ENCODE measurements at places on chromosomes 6 and 20.

DNA sequence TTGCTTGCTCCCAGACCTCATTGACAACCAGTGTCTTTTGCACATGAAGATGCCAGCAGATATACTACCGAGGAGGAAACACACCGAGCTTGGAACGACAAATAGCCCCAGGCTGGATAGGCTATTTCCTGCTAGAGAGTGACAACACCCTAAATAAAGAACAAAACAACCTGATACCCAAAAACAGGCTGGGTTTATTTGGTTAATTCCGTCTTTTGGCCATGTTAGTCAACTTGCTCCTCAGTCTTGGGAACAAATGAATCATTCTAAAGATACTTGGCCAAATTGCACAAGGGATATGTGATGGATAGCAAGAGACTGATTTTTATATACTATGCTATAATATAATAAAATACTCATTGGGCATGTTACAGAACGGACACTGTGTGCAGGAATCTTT lies 11.5 kb upstream of the MUC22 start:
- no peak for DNase-seq

- peak; percentile 53 for DNase-seq
Measured at GRCh38 chr6:150004101-150004782, 21.1 kb downstream of the RAET1L start.

GRCh38 chr20:2604506-2604835 lies 48.0 kb upstream of the NOP56 start:
- no peak for DNase-seq

DNA sequence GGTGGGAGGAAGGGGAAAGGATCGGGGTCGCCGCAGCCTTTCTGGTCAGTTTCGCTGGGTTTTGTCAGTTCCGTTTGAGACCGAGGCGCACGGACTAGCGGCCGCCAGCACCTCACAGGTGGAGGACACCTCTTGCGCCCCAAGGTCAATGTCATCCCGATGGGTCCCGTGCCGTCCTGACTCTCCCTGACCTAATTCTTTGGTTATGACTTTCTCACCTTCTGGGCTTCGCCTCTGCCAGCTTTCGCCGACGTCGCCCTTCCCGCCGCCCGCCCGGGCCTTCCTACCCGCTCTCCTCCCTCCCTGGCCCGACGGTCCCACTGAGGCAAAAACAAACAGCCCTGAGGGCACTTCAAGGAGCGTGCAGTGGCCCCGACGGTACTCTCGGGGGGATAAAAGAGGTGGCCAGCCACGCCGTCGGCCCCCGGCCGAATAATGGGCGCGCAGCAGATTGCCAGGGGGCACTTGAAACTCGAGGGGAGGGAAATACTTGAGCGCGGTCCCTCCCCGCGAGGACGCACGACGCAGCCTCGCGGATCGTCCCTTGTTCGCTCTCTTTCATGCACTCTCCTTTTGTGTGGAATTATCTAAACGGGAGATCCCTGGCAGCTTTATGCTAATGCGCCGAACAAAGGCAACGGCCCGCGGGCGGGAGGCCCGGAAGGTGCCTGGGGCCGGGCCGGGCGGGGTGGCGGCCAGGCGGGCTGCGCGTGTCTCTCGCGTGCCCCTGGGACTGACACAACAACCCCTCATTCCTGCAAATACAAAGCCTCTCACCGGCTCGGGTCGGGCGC lies 3.9 kb upstream of the INSM1 start:
- no peak for DNase-seq

DNA sequence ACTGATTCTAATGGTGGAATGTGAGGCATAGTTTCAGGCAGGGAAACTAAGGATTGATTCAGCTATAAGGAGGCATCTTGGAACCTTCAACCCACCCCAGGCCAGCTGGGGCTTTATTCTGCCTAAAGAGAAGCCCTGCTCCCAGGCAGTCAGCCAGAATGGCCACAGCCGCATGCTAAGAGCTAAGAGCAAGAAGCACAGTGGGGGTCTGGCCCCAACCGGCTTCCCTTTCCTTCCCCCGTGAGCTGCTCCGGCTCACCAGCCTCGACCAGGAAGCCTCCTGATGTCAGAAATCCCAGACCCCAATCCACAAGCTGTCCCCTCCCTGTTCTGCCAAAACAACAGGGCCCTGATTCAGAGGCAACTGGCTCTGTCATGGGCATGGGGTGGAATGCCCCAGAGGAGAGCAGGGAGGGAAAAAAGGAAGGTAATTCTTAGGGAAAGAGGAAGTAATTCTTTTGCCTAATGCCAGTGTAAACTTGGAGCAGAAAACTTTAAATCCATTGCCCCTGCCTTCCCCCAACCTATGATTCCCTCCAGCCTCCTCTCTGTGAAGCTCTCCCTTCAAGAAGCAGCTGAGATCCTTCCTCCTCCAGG lies 6.9 kb downstream of the GRM4 start:
- DNase-seq: no peak

DNA sequence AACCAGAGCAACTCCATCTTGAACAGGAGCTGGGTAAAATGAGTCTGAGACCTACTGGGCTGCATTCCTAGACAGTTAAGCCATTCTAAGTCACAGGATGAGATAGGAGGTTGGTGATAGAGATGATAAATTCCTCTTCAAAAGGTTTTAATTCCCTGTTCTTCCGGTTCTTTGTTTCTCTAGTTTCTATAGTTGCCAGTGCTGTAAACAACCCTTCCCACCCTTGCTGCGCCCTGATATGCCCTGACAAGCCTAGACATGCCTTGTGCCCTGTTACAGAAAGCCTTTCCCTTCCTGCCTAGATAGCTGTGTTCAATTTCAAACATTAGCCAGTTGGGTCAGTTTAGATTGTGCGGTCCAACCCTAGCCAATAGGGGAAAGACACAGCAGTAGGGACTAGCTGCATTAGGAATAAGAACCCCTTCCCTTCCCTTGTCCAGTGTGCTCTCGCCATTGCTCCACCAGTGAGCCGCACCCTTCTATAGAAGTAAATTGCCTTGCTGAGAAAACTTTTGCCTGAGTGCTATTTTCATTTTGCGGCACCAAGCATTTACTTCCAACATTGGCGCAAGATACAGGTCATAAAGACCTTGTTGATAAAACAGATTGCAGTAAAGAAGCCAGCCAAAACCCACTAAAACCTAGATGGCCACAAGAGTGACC lies 52.5 kb upstream of the CCN2 start:
- DNase-seq: no peak

DNA sequence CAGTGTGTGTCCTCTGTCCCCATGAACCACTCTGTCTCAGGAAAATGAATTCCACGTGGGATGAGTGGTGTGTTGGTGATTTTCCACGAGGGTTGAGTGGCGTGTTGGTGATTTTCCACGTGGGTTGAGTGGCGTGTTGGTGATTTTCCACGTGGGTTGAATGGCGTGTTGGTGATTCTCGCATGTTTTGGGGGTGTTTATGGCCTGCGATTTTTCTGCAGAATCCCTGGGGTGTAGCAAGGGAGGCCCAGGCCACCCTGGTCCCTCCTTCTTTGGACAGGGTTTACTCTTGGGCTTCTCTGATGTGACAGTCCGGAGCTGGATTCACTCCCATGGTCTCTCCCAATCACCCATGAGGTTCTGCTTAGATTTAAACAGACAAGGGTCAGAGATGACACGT lies 90.6 kb upstream of the FRMD1 start:
- no peak for DNase-seq

DNA sequence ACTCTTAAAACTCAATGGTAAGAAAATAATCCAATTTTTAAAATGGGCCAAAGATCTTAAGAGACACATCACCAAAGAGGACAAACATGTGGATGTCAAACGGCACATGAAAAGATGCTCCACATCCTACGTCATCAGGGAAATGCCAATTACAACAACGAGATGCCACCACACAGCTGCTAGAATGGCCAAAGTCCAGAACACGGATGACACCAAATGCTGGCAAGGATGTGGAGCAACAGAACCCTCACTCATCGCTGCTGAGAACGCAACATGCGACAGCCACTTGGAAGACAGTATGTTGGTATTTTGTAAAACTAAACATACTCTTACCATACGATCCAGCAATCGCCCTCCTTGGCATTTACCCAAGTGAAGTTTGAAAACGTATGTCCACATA lies 132.8 kb upstream of the CDH4 start:
- no peak for DNase-seq

- DNase-seq: no peak
Measured at GRCh38 chr6:51415501-51415900, 596.8 kb downstream of the TFAP2B start.

- DNase-seq: no peak
Measured at GRCh38 chr6:54879188-54879985, 32.8 kb downstream of the FAM83B start.

DNA sequence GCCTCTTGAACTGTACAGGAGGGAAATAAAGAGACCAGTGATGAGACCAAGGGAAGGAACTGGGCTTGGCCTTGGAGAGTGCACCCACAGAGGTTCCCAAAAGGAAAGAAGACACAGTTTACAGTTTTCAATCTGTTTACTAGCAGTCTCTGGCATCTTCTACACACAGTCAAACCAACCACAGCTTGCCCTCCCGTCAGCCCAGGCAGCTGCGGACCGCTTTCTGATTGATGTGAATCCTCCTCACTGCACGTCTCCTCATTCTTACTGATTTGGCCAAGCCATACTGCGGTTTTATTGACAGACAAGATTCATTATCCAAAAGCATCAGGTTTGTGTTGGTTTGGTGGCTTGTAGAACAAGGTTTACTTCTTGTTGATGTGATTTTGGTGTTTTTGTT lies 104.5 kb upstream of the ASF1A start:
- no peak for DNase-seq

DNA sequence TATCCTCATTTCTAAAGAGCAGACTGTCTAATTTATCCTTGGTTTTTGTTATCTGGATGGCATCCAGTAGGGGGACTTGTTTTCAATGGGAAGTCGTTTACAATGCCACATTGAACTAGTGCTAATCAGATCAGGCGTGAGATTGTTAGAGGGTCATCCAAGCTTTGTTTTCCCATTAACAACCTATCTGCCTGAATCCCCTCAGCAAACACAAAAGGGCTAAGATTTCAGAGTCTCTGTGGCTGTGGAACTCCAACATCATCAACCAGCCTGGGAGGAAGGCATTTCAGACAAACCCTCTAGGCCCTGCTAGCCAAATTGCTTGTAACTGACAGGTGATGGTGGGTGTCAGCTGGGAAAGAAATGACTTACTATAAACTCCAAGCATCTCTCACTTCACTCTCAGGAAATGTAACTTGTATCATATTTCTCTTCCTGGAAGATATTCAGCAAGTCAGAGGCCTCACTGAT lies 47.7 kb downstream of the COL19A1 start:
- DNase-seq: no peak

All from effector CD4-positive, alpha-beta T cell (primary cell).